ENCODE measurements at places on chromosomes 4 and X.

DNA sequence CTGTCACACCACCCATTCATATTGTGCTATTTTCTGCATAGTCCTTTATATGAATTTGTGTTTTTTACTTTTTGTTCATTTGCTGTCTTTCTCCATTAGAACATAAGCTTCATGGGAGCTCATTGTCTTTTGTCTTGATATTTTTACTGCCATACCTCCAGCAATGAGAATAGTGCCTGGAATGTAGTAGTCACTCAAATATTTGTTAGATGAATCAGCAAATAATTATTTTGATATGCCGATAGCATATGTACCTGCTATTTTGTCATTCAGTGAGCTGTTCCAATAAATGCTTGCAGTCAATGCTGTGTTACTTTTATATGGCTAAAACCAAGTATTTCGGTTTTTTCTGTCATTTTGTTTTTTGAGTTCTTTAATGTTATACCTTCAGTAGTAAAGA, 43.5 kb upstream of the SLC25A31 start:
- no peak for DNase-seq

DNA sequence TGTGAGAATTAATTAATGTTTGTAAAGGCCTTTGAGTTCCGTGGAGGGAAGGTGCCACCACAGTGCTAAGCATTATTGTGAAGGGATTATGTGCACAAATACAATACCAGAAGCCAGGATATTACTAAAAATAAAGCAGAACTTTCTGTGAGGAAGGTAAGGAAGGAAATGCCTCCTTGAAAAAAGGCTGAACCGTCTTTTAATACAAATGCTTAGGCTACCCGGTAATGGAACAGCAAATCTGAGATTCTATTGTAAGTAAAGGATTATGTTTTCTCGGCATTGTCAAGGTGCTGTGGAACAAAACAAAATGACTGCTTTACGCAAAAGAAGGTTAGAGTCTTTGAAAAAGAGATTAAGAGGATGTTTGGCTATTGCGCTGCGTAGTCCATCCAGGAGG, 57.9 kb upstream of the SPRY1 start:
- DNase-seq: no peak

DNA sequence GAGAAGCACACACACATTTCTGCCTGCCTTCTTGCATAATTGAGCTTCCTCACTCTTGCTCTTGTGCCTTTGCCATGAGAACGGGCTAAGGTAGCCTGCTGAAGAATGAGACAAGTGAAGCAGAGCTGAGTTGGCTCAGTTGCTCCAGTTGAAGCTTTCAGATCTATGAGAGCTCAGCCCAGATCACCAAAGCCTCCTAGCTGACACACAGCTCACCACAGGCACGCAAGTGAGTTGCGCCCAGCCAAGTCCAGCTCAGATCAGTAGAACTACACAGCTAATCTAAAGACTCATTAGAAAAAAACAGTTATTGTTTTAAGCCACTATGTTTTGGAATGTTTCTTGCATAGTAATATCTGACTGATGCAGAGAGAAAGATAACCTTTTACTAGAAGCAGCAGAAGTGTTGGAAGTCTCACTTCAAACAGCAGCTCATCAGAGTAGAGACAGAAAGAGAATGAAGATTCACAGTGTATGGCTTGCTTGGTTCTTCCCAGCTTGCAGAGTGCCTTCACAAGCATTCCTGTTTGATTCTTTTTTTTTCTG, 362.4 kb downstream of the MID1IP1 start:
- DNase-seq: no peak

DNA sequence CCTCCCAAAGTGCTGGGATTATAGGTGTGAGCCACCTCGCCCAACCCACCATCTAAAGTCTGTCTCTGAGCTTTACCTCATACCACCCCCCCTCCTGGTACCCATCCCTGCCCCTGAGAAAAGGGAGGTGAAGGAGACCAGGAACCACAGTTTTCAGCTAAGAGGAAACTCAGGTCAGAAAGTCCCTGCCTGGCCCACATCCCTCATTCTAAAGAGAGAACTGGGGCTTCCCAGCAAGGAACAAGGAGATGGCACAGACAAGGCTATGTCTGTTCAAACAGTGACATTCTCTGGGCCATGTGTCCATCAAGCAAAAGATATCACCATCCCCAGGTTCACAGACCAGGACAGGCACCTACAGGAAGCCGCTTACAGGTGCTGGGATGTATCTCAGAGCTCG, 15.8 kb upstream of the CSF2RA start:
- DNase-seq: no peak

GRCh38 chrX:46838486-46838870, 1.6 kb downstream of the RP2 start:
- DNase-seq: no peak

GRCh38 chr4:47705326-47705981, 132.4 kb downstream of the CORIN start:
- peak; percentile 8 for DNase-seq

DNA sequence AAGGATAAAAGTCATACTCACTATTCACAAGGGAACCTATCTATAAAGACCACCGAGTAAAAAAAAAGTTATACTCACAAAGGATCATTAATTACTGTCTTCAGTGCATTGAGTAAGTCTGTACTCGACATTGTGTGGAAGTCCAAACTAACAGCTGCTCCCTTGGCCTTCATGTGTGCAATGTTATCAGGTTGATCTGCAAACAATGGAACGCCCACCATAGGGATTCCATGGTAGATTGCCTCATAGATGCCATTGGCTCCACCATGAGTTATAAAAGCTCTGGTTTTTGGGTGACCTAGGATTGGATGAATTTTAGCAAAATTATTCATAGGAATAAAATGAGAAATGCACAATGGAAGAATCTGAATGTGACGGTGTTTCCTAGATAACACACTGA, 10.6 kb downstream of the UGT2B4 start:
- no peak for DNase-seq

- no peak for DNase-seq
These were observed 162.3 kb upstream of the EDNRA start for GRCh38 chr4:147318586-147318985.

DNA sequence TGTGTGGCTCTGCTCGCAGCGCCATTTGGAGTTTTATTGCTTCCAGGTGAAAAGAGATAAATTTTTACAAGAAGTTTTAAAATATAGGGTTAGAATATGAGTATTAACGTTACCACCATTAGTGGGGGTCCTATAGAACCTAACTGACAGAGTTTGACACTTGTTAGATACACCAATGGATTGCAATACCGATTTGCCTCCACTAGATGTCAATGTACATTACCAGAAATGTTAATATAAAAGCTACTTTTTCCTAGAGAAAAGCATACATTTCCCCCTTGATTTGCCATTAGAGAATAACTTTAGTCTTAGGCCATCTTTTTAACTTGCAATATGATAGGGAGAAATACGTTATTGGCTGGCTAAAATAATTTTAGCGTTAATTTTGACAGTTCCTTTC, 108.4 kb downstream of the LINC00632 start:
- DNase-seq: peak; percentile 1

- no peak for DNase-seq
These were observed 427.9 kb upstream of the SMIM31 start for GRCh38 chr4:164326056-164326455.

DNA sequence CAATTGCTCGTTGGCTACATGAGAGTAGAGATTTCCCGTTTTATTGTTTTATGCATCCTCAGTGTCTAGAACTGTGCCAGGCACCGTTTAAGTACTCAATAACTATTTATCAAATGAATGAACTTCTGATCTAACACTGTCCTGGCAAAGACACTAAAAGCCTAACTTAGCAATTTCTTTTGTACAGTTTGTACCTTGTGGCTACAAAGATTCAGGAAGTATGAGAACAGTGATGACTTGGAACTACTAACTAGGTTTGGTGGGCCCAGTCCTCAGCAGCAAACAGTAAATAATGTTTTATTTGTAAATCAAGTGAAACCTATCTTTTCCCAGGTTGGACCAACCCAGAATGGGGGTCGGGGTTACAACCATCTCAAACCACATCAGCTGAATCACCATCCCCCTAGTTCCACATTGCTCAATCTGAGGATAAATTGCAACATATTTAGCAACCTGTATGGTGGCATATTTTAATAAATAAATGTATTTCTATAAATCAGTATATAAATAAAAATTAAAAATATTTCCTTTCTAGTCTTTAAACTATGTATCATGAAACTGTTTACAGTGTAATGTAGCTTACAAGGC, 12.3 kb upstream of the SCRG1 start:
- DNase-seq: no peak

DNA sequence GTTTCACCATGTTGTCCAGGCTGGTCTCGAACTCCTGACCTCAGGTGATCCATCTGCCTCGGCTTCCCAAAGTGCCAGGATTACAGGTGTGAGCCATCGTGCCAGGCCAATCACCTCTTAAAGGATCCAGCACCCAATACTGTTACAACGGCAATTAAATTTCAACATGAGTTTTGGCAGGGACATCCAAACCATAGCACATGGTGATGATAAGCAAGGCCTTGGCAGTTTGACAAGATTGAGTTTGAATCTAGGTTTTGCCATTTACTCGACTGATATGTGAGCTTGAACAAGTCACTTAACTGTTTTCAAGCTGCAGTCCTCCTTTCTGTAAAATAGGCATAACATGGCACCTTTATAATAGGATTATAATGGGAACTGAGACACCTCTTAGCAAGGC, 84.1 kb downstream of the GPR82 start:
- DNase-seq: no peak

- DNase-seq: no peak
These were observed 86.7 kb upstream of the TECRL start for GRCh38 chr4:64495946-64496345.

- DNase-seq: no peak
These were observed 3.9 kb downstream of the KLHL8 start for GRCh38 chr4:87216469-87216868.

DNA sequence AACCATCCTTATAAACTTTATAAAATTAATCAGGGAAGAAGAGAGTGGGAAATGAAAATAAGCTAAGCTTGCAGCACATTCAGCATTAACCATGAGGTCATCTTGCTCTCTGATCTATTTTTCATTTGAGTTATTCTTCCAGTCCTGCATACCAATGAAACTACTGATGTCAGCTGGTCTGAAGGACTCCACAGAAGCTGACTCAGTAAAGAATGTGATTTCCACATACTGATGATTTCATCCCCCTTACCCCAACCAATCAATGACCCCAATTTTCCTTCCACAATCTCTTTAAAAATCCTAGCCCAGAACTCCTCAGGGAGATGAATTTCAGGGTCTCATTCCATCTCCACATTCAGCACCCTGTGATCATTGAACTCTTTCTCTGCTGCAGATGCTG, 18.8 kb upstream of the DSPP start:
- DNase-seq: no peak
